ENCODE measurements at places on chromosomes 6 and 20.
A peak's percentile ranks its signal among the peaks of the same experiment; 100 is the strongest.

DNA sequence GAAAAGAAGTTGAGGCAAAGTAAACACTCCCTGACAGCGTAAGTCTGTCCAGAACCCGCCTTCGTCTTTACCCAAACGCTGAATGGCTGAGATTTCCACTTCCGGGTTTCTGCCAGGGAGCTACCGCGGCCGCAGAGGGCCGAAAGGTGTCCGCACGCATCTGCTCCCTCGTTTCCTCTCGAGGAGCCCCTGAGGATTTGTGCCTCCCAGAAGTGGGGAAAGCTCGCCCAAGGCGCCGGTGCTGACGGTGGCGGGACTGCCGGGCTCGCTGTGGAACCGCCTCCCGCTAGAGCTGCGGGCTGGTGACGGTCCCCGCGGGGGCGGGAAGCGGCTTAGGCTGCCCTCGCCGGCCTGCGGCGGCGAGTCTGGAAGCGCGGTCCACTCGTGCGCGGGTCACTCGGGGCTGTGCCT is 1760.2 kb upstream of the DEFB115 start:
- peak; percentile 2 for DNase-seq

GRCh38 chr20:5214826-5215225 is 88.0 kb downstream of the CDS2 start:
- DNase-seq: no peak

GRCh38 chr6:4740032-4740431 is 36.2 kb upstream of the CDYL start:
- DNase-seq: no peak

DNA sequence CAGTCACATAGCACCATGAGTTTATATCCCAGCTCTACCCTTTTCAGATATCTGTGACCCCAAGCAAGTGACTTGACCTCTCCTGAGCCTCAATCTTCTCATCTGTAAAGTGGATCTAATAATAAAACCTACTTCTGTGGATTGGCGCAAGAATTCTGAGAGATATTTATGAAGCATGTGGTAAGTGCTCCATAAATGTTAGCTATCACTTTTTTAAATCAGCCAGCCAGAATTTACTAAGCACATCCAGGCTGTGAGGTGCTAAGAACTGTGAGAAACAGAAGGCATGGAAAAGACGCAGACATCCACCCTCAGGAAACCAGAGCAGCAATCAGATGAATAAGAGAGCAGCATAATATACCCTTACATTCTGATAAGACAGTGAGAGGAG is 862 bp downstream of the C20orf96 start:
- no peak for DNase-seq

DNA sequence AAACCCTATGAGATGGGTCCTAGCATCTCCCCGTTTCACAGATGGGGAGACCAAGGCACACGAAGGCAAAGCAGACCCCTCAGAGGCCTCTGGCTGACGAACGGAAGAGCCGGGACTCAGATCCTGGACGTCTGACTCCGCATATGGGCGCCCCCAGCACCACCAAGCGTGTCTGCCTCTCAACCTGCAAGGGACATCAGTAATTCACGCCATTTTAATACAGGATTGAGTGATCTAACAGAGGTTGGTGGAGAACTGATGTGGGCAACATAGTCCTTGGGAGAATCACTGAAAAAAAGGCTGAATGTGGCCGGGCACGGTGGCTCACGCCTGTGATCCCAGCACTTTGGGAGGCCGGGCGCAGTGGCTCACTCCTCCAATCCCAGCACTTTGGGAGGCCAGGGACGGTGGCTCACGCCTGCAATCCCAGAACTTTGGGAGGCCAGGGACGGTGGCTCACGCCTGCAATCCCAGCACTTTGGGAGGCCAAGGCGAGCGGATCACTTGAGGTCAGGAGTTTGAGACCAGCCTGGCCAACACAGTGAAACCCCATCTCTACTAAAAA is 206.6 kb downstream of the DLL1 start:
- no peak for DNase-seq

DNA sequence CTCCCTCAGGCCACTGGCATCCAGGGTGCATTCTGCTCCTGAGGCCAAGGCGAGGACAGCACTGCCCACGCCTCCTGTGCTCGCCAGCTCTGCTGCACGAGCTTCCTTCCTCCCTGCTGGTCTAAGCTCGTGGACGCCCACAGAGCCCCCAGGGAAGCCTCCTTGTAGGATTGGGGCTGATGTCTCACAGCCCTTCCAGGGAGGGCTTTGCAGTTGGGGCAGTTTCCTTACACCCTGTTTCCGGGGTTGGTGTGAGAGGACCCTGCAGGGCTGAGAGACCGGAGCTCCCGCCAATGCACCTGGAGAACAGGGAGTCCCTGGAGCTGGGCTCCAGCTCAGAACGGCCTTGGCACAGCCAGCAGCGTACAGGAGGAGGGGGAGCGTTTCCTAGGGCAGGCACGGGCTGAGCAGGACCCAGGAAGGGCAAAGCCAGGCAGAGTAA is 172.4 kb upstream of the PDE10A start:
- no peak for DNase-seq

DNA sequence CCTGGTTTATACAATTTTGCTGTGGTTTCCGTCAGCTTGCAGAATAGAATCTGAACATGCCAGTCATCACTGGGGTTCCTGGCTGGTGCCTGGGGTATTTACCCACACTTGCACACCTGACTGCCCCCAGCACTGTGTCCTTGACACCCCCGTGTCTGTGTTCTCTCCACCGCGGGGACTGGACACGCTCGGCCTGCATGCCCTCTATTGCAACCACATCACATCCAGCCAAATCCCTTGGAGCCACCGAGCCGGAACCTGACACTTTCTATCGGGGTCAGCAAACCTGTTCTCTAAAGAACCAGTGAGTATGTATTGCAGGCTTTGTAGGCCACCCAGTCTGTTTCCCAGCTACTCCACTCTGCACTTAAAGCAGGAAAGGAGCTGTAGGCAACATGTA is 527.5 kb downstream of the PRKN start:
- no peak for DNase-seq

DNA sequence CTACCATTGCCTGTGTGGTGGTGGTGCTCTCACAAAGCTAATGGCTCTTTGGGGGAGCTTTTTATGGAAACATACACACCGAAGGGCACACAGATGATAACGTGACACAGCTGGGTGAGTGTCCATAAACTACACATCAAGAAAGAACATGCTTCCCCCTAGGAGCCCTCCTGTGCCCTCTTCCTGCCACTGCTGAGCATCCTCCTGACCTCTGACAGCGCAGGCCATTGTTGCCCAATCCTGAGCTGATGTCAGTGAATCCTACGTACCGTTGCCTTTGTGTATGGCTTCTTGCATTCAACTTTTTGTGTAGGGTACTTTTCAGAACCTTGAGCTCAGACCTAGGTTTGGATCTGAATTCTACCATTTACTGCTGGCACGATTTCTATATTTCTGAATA is 65.8 kb upstream of the SLC22A1 start:
- DNase-seq: no peak

- DNase-seq: no peak
Observed at GRCh38 chr6:152746172-152746553, 4.4 kb upstream of the VIP start.
